ENCODE measurements at places on chromosomes 16 and 17.

GRCh38 chr16:89150090-89150835 lies 21.3 kb upstream of the CDH15 start:
- DNase-seq, result no peak

DNA sequence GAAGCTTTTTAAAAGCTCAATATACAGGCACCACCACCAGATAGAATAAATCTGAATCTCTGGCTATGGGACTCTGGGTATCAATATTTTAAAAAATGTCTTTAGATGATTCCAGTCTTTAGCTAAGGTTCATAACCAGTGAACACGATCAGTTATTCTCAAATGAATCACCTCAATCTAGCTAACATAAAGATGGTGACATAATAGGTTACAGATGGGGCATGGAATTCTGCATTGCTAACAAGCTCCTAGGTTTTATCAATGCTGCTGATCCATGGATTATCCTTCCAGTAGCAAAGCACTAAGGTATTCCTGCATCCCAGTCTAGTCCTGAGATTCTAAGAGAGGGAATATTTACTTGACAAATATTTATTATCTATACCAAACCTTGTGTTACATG lies 415.5 kb upstream of the CDH11 start:
- DNase-seq, result no peak

- no peak for DNase-seq
These were observed 7.7 kb upstream of the KCNH6 start for GRCh38 chr17:63515426-63515825.

DNA sequence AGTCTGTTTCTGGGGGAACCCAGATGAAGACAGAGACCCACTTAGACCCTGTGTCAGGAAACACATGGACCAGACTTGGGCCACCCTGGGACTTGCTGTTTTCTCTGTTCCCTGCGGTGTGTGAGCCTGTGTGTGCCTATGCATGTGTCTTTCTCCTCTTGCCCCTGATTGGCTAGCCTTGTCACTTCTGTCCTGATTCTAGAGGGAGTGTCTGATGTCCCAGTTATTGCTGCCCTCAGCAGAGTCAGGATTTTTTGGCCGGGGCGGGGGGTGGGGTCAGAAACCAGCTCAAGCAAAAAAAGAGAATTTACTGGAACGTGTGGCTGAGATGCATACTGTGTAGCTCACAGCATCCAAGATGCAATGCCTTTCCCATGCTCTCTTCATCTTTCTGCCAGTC lies 30.5 kb downstream of the PLCG2 start:
- no peak for DNase-seq

DNA sequence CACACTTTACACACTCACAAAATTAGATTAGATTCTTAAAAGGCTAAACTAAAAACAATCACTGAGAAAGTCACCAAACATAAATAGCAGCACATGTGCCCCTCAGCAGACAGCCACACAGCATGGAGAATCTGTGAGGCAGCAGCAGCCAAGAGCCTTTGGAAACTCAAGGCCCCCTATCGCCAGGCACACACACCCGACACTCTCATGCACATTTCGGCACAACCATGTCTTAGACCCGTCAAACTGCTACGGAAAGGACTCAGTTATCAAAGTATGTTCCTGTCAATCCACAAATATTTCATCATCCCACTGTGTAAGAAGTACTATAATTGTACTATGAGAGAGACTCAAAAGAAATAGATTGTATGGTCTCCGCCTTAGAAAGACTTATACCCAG lies 20.9 kb downstream of the UBE2O start:
- DNase-seq, result no peak

DNA sequence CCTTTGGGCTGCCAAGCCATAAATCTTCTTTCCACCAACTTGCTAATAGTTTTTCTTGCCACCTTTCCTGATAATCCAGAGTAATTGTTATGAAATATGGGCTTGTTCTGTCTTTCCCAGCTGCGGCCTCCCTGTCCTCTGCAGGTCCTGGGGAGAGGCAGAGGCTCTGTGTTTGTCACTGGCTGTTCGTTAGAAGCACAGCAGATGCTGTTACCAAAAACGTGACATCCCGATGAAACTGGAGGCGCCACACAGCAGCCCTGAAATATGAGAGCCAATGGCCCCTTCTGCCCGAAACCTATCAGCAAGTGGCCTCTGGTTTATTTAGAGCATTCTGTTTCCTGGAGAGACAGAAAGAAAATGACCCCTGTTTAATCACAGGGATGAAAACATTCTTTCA lies 115.1 kb upstream of the ANKFN1 start:
- DNase-seq, result no peak

DNA sequence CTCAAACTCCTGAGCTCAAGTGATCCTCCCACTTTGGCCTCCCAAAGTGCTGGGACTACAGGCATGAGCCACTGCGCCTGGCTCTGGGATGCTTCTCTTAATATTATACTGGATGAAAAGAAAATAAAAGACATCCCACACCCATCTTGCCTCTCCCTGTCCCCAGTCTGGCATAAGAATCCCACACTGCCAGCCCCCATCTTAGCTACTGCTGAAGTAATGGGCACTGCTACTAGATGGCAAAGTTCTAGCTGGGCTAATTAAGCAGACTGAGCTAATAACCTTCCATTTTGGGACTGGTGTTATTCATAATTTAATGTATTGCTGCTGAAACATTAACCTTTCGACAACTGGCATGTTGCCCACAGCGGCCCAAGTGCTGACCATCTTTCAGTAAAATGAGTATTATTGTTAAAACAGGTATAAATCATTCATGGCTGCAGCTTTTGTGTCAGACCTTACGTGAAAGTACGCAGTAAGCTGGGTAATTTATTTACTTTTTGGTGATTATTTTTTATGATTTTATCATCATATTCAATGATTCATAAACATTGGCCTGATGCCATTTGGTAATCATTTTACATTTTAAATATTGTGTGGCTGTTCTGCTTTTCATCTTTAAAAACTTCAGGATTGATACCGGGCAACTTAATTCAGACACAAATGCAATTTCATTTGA lies 47.4 kb upstream of the ZFHX3 start:
- no peak for DNase-seq

GRCh38 chr17:79619636-79620206 lies 8.9 kb upstream of the RBFOX3 start:
- no peak for DNase-seq
